Fibroblast of villous mesenchyme (primary cell): ENCODE measurements at places on chromosomes 6 and 20.
A peak's percentile ranks its signal among the peaks of the same experiment; 100 is the strongest.

DNA sequence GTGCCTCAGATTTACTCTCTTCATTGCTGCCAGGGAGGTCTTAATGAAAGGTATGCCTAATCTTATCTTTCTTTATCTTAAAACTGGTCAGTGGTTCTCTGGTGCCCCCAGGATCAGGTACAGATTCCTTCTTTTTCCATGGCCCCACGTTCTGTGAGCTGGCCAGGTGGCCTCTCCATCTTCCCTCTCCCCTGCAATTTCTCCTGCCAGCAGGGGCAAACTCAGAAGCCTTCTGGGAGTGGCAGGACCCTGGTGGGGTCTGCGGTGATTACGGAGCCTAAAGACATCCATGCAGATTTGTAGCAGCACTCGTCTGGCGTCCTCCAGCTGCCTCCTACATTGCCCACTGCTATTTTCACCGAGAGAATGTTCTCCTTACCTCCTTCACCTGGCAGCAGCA is 95.8 kb downstream of the CCDC170 start:
- no peak for DNase-seq

DNA sequence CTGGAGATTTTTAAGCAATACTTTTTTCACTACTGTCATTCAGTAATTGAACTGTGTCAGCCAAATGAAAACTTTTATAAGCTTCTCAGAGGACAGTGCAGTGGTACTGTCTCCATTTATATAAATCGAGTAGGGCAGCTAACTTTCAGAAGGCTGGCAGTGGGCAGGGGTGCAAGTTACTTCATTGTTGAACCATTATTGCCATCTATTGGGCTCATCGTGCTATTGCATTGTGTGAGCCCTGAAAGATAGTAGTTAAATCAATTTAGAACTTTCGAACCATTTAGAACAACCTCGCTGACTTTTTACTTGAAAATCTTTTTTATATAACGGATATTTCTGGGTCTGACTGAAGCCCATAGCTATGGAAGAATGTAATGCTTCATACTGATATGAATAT is 347.8 kb upstream of the PLCB4 start:
- DNase-seq: peak; percentile 65

DNA sequence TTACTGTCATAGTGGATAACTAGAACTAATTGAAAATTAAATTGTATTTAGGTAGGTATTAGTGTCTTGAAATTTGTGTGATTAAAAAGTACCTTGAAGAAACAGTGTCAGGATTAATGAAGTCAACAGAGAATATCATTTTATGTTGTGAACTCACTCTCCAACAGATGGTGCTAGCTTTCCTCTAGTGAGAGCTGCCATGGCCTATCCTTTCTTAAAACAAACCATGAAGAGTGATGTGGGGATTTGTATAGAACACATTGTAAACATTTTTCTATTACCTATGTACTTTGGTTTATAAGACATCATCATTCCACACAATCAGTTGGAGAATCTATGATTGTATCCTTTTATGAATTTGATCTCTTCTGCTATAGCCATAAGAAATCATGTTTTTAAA is 4.8 kb upstream of the SRSF12 start:
- DNase-seq: peak; percentile 48

- DNase-seq: no peak
Measured at GRCh38 chr6:109477725-109478124, 5.3 kb downstream of the ZBTB24 start.

GRCh38 chr20:39944861-39945260 is 744.2 kb downstream of the MAFB start:
- DNase-seq: no peak

- no peak for DNase-seq
Measured at GRCh38 chr6:15243910-15244619, 1.8 kb upstream of the JARID2 start.

DNA sequence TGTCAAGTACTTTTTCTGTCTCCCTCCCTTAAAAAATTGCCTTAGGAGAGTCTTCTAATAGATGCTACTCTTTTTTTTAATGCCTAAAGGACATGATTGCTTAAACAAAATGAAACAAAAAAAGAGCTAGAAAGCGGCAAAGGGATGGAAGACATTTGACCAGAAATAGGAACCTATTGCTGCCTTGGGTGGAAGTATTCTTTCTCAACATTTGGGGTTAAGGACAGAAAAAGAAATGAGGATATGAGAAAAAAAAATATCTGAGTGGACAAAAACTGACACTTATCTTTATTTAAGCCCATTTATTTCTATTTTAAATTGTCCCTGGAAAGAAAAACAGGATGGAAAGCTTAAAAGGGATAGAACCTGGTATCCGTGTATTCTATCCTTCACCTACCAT is 664.9 kb upstream of the CITED2 start:
- DNase-seq: no peak

DNA sequence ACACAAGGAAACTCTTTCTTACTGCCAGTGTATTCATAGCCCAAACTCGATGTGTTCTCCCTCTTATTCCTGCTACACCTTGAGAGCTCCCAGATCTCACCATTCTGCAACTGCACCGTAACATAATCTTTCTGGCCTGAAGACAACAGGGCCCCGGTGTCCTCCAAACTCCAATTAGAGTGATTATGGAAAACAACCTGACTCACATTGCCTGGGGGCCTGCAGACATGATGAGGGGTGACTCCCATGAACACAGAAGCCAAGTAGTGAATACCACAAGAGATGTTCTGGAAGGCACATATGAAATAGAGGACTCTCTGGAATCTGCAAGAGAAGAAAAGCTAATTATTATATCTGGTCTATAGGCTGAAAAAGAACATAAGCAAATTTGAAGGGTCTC is 19.7 kb downstream of the SLC22A16 start:
- DNase-seq: no peak

DNA sequence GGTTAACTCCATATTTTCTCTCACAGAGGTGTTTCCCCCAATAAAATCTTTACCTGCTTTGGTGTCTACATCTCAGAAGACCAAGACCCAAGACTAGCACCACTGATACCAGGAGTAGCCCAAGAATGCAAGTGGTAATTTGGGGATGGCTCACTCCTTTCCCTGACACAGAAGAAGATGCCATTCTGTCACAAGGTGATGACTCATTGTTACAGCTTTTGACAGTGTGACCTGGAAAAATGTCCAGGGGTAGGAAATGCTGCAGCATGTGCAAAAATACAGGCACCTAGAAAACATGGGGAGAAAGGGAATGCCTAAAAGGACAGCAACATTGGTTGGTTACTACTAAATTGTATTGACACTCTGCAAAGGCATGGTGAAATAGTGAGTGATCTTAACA is 254.0 kb upstream of the GJE1 start:
- DNase-seq: no peak

GRCh38 chr6:42704251-42704936 is 18.0 kb downstream of the PRPH2 start:
- peak; percentile 77 for DNase-seq

DNA sequence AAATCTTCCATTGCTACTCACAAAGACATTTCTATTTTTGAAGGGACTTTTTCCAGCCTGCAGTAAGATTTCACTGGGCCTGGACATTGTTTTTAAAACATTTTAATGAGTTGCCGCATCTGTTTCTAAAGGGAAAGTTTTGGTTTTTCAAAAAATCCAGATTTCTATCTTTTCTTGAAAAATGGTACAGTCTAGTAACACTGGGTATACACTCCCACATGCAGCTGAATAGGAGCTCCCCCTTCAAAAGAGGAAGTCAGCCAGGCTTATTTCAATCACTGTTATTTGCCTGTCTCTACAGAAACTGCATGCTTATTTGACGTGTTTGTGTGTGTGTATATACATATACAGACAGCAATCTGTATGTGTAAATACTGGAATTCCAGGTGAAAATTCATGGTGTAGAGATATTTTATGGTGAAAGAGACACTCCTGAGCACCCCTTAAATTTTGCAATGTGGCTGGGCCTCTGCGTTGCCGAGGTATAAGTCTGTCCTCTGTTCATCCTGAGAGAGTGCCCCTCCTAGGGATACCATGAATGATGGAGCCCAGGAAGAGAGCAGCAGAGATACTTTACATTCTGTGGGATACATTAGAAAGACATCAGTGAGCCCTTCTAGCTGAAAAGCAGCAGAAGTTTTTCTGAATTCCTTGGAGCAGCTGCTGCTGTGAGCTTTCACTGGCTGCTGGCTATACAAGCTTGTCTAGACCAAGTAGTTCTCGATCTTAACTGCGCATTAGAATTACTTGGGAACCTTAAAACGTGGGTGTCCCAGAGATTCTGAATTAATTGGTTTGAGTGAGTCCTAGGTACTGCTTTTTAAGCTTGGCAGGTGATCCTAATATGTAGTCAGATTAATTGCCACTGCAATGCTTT is 12.0 kb upstream of the ABRACL start:
- DNase-seq: peak; percentile 36

DNA sequence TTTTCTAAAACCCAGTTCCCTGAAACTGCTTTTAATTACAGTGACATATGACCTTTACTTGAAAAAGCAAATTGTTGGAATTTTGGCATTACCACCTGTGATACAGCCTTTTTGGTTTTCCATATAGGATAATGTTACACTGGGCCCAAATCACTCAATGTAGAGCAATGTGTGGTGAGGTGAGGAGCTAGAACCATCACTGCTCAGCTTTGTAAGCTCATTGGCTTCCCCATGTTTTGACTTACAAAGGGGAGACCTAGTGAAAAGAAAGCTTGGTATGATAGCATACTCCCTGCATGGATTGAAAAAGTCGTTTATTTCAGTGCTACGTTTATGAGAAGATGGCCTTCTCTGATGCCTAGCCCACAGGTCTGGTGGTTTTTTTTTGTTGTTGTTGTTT is 470.4 kb upstream of the EPHA7 start:
- no peak for DNase-seq

DNA sequence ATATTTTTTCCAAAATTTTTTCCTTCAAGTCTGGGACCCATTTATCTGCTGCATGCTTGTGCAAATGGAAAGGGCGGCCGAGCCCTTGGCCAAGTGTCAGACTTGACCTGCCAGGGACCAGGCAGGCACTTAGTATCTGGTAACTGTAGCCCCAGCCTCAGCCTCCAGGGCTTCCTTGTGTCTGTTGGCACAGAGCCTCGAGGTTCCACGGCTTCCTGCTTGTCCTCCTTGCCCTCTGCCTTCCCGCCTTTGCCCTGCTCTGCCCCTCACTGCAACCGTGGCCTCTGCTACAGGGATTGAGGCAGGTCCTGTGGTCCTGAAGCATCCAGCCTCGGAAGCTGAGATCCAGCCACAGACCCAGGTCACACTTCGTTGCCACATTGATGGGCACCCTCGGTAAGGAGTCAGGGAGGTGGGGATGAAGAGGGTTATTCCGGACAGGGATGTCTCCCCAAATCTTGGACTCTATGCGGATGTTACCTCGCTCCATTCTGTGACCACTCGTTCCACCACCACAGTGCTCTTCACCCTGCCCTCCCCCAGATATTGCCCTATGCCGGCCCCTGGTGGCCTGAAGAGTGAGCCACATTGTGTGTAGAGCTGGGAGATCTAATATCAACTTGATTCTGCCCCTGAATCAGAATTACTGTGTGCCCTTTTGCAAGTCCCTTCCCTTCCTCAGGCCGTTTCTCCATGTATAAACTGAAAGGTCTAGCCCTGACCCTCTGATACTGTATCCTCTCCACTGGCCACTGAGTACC is 41.5 kb upstream of the SRF start:
- DNase-seq: peak; percentile 45

GRCh38 chr20:64219202-64219601 is 36.3 kb upstream of the PCMTD2 start:
- DNase-seq: no peak

- no peak for DNase-seq
Measured at GRCh38 chr6:155993240-155993639, 537.6 kb upstream of the NOX3 start.

DNA sequence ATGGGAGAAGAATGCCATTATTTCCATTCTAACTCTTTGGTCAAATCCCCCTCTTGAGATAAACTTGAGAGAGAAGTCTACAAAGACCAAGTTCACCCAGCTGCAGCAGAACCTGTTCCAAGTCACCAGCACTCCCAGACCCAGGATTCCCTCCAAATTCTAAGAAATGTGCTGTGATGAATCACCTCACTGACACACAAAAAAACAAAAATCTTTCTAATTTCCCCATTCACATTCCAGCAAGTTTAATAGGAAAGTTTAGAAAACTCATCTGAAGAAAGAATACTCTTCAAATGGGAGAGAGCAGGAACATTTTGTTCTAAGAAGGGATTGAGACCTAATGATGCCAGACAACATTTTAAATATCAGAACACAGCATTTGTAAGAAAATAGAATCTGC is 213.6 kb upstream of the PLCB4 start:
- DNase-seq: peak; percentile 9

- DNase-seq: no peak
Measured at GRCh38 chr6:162056745-162057144, 670.8 kb downstream of the PRKN start.

DNA sequence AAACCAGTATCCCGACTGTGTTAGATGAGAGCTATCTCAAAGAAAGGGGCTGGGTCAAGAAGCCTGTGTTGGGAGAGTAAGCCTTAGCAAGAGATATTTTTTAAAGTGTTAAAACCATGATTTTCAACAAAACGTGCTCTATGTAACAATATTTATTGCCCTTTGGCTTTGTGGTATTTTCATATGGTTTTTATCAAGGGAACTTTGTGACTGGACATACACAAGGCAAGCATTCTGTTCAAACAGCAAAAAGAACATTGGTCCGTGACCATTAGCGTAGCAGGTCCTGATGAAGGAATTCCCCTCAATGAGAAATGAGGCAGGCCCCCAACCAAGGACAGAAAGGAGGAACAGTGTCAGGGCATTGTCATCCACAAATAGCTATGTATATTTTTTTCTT is 222.6 kb downstream of the MYLK4 start:
- DNase-seq: no peak

DNA sequence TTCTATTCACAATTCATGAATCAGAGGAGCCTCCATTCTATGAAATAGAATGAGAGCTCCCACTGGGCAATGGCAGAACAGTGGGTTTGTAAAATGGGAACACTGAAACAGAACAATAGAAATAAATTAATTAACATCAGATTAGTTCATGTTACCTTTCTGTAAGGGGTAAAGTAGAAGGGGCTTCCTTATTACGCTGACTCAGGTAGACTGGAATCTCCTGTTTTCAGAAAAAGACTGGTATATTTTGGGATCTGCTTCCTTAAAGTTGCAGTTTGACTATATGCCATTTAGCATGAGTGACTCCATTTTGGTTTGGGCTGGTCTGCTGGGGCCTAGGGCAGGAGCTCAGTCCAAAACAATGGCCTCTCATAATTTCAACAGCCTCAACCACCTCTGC is 52.8 kb upstream of the ZFAND3 start:
- no peak for DNase-seq

- no peak for DNase-seq
Measured at GRCh38 chr6:113873043-113873667, 16.0 kb downstream of the MARCKS start.

GRCh38 chr6:27040244-27041042 is 207.1 kb upstream of the PRSS16 start:
- no peak for DNase-seq

DNA sequence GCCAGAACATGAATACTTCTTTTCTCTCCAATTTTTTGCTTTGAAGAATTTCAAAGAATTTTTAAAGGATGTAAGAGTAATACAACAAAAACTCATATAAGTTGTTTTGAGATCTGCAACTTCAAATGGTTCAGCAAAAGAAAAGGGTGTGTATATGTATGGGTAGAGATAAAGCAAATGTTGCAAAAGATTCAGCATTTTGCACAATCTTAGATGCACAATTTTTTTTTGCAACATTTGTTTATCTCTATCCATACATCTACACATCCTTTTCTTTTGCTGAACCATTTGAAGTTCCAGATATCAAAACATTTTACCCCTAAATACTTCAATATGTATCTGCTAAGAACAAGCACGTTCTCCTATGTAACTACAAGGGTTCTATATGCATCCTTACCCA is 47.4 kb upstream of the FAM83C start:
- DNase-seq: no peak

- DNase-seq: no peak
Measured at GRCh38 chr6:13979284-13980171, 54.8 kb downstream of the RNF182 start.
